Muscle of arm (tissue), 14 donors: ENCODE measurements at places on chromosomes 5 and 9.

DNA sequence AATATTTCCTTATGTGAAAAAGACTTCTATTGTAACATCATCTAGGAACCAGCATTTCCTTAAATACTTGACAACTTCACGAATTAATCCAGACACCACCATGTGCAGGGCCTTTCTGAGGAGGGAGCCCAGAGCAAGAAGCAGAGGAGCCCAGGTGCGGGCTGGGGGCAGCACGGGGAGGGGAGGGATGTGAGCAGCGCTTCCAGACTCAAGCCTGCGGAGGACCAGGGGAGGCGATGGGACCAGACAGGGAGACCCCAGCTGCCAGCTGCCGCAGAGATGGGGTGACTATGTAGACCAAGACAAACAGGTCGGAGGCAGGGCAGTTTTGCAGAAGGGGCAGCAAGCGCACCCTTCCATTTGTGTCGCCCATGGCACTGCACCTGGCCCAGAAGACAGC, 596.1 kb downstream of the IRX1 start:
- DNase-seq: no peak

DNA sequence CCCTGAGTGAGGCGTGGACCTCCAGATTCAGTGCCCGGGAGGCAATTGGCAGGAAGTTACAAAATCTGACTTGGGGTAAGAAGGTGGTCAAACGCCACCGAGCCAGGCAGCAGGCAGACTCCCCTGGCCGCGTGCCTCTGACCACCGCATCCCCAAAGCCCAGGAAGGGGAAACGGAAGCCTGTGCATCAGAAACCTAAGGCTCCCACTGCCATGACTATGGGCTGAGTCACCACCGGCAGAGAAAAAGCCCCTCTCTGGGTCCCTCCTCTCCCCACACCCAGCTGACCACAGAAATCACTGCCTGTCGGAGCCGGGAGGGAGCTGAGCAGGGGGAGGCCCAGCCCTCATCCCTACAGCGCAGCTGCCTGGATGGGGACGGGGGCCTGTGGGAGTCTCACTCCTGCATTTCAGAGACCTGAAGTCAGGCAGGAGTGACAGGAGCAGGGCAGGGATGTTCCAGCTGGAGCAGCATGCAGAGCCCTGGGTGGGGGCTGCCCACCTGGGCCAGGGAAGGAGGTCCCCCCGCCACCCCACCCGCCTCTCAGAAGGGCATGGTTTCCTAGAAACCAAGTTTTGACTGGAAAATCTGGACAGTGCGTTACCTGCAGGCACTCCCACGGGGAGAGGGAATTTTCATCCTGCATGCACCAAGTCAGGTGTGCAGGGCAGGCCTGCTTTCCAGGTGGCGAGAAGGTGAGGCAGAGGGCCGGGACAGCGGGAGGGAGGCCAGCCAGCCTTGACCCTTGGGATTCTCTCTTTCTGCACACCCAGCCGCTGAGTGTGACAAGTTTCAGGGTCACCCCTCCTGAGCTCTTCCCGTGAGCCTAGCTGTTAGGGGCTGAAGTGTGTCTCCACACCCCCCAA, 68.2 kb downstream of the LRSAM1 start:
- DNase-seq: no peak

GRCh38 chr5:125236981-125237380, 490.5 kb upstream of the ZNF608 start:
- DNase-seq: no peak

DNA sequence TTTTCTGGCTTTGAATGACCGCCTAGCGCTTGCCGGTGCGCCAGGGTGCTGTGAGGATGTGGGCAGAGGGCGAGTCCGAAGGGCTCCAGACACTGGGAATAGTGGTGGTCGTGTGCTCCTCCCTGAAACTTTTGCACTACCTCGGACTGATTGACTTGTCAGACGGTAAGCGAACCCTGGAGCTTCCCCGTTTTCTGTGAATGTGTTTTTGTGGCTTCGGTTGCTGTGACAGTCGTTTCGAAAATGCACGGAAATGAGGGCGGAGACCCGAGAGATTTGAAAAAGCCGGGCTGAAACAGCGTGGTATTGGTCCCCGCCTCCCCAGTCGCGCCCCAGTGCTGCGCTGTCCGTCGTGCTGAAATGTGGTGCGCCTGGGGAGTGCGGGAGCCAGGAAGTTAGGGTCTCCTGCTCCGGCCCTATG, 102.5 kb upstream of the GABRP start:
- DNase-seq: peak; percentile 45

DNA sequence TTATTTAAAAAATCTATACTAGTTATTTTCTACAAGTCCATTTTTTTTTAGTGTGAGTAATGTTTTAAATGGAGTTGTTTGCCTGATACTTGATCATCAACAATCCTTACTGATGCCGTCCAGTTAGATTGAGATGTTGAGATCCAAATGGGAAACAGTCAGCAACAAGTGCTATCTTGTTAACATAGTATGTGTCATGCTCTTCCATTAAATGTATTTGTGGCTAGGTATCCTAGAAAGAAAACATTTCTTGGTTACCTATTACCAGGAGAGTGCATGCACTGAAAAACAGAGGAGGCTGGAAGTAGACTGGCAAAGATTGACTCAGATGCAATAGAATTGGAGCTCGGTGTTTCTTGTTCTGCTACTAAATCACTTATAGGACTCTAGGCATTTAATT, 123.4 kb upstream of the MAN2A1 start:
- no peak for DNase-seq

GRCh38 chr9:99140685-99141314, 35.9 kb downstream of the TGFBR1 start:
- peak; percentile 51 for DNase-seq

DNA sequence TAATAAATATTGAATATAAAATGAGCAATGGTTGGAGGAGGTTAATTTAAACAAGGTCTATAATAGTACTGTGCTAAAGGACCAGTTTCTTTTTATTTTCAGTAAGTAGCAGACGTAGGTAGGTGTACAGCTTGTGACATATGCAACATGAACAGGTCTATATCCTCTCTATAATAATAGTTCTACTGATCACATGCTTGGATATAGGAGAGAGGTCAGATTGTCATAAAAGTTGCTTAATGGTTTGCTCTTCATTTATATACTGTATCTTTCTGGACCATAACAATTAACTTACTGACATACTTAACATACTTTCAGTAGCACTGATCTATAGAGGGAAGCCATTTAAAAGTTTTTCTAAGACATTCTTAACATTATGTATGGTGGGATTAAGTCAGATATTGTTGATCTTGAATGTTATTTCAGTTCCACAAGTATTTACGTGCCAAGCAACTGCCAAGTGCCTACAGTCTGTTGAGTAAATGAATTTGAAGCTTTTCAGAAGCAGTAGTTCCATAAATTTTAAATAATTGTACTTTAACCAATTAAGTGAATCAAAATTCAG, 68.0 kb downstream of the DENND4C start:
- no peak for DNase-seq

- no peak for DNase-seq
Measured at GRCh38 chr9:124290743-124291554, 33.2 kb downstream of the NEK6 start.

GRCh38 chr9:96603305-96604003, 16.2 kb downstream of the CDC14B start:
- no peak for DNase-seq

- peak; percentile 28 for DNase-seq
Measured at GRCh38 chr9:4489919-4490704, at the start of gene SLC1A1. TSS of gene SLC1A1 (plus strand) at chr9:4490468. CDS start at chr9:4490680, 212 bp downstream.

DNA sequence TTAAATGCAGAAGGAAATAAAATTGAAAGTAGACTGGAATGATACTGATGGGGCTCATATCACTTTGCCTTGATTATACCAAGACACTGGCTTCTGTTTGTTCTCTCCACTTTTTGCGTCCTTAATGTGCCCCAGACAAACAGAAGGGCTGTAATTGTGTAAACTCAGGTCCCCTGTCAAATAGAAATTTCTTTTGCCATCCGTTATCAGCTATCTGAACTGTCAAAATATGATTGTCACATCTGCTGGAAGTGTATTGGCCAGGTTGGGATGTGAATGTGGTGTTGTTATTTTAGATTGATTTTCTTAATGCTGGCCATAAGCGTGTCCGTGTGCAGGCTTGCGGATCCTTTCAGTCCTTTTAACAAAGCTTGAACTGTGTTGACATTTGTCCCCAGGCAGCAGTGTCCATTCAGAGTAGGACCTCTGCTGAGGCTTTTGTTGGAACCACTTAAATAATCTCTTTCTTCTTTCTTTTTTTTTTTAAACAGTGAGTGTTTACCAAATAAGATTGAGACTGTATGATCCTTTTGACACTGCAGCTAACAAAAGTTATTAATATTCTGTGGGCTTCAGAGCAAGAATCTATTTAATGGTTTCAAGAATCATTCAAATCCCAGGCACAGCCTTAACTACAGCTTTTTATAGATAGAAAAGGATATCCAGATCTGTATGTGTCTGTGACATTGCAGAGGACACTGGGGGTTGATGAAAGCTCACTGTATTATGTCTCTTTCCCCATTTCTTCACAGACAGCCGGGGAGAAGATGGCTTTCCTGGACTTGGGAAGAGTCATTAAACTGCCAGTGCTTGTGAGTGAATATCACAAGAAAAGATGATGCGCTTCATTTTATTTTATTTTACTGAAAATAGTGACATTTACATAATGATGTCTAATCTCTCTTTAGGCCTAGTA, 171.7 kb downstream of the ZNF608 start:
- DNase-seq: no peak

- no peak for DNase-seq
Measured at GRCh38 chr5:134554319-134555222, 29.1 kb downstream of the JADE2 start.

DNA sequence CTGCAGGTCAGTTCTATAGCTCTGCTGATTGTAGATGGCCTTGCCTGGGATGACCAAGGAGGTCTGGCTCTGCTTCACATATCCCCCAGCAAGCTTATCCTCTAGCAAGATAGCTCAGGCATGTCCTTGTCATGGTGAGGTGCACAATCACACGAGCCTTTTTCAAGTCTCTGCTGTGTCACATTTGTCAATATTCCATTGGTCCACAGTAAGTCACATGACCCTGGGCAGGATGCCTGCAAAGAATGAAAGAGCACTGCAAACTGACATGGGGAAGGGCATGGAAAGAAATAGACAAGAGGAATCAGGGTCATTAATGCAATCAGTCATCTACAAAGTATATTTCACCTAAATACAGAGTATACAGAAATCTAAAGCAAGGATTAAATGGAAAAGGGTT, 142.0 kb downstream of the RORB start:
- no peak for DNase-seq

DNA sequence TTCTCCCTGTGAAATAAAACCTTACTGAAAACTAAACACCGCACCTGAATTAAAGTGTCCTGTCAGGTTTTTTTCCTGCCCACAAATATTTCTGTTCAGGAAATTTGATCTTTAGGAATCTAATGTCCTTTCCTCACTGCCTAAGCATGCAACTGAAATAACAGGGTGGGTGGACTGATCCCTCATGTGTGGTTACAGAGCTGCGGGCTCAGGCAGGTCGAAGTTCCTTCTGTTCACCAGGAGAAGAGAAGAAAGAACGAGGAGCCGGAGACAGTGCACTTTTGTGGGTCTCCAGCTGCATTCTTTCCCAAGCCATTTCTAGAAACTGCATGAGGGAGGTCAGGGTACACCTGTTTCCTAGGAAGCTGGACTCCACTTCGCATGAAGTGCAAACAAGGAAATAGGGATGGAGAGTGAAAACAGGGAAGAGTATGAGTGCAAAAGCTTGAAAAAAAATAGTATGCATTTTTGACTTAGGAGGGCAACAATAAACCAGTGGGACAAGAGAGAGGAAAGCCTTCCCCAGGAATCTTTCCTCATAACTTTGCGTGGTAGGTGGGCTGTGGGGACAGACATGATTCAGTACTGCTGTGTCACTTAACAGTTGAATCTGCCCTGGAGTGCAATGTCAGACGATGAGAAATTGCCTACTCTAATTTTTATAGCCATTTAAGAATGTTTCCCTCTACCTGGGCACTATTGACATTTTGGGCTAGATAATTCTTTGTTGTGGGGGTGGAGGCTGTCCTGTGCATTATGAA, 60.3 kb downstream of the GCNT1 start:
- no peak for DNase-seq

DNA sequence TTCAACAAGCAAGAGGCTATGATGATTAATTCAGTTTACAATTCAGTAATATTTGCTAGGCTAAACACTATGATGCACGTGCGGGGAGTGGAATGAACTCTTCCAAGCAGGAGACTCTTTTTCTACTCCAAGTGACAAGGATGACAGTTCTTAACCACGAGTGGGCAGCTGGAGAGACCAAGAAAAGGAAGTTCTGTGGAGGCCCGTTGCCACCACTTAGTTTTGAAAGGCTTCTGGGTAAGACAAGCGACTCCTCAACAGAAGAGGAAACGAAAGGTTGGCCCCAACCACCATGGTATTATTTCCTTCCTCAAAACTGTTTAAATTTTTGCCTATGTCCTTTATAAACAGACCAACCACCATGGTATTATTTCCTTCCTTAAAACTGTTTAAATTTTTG, 2.8 kb downstream of the DCAF12 start:
- DNase-seq: peak; percentile 18

DNA sequence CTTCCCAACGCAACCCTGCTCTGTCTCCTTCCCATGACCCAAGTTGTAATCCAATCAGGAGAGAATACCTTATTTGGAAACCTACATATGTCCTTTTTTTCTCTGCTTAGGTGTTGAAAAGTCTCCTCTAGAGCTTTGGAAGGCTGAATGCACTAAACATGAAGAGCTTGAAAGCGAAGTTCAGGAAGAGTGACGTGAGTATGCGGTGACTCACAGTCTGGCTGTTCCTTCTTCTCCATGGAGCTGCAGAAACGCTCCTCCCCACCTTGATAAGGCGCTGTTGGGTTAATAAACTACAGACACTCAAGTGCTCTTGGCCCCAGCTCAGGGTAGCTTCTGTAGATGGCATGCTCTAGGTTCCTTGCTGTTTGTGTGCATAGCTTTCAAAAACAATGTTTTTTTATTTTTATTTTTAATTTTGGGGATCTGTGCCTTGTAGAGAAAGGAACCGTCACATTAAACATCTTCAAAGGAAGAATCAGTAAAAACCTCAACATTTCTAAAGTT, 30.7 kb downstream of the RAI14 start:
- DNase-seq: no peak

DNA sequence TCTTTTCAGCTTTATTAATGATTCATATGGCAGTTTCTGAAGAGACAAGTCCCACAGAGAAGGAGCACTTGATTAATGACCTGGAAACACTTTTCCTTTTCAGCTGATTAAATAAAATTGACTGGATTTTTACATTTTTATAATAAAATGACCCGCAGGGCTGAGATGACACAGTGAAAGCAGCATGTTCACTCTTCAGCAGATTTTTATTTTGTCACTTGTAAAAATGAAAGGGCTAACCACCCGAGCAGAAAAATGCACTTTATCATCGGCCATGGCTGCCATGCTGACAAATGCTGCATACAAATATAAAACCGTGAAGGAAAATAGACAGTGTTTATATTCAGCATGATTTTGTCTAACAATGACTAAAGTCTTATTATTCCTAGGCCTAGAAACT, 321.6 kb upstream of the ITGA1 start:
- DNase-seq: no peak

DNA sequence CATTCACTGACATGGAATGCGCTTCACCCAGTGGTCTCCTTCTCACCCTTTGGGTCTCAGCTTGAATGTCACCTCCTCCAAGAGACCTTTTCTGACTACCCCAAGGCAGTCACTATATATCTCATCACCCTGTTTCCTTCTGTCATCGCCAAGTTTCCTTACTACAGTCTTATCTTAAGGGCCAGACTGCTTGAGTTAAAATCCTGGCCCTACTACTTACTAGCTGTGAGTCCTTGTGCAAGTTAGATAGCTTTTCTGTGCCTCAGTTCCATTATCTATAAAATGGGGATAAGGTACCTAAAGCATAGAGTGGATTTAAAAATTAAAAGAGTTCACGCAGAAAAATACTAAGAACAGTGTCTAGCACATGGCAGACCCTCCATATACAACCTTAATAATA, 132.4 kb downstream of the GABBR2 start:
- no peak for DNase-seq
